ENCODE measurements at places on chromosomes 16 and 17.

DNA sequence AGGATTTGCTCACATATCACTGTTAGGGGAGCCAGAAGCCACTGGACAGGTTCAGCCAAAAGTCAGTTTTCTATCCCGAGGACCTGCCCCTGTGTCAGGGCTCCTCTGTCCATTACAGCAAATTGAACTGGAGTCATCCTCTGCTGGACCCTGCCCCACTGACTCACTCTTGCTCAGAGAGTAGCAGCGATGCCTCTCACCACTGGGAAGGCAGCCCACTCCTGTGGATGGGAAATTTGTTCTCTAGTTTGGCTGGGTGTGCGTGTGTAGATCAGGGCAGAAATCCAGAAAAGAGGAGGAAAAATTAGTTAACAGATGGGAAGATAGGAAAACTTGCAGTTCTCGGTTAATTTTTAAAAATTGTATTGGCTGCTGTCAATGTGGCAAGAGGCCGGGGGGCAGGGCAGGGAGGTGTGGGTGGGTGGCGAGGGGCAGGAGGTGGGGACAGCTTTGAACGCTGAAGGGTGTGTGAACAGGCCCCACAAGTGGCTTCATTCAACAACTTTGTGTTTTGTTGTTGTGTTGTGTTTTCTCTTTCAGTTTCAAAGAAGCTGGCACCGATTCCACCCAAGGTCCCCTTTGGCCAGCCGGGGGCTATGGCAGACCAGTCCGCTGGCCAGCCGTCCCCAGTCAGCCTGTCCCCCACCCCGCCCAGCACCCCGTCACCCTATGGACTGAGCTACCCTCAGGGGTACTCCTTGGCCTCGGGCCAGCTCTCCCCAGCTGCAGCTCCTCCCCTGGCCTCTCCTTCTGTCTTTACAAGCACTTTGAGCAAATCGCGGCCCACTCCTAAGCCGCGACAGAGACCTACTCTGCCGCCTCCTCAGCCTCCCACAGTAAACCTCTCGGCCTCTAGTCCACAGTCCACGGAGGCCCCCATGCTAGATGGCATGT is 33.6 kb downstream of the ELAC2 start:
- DNase-seq, result peak; percentile 6

DNA sequence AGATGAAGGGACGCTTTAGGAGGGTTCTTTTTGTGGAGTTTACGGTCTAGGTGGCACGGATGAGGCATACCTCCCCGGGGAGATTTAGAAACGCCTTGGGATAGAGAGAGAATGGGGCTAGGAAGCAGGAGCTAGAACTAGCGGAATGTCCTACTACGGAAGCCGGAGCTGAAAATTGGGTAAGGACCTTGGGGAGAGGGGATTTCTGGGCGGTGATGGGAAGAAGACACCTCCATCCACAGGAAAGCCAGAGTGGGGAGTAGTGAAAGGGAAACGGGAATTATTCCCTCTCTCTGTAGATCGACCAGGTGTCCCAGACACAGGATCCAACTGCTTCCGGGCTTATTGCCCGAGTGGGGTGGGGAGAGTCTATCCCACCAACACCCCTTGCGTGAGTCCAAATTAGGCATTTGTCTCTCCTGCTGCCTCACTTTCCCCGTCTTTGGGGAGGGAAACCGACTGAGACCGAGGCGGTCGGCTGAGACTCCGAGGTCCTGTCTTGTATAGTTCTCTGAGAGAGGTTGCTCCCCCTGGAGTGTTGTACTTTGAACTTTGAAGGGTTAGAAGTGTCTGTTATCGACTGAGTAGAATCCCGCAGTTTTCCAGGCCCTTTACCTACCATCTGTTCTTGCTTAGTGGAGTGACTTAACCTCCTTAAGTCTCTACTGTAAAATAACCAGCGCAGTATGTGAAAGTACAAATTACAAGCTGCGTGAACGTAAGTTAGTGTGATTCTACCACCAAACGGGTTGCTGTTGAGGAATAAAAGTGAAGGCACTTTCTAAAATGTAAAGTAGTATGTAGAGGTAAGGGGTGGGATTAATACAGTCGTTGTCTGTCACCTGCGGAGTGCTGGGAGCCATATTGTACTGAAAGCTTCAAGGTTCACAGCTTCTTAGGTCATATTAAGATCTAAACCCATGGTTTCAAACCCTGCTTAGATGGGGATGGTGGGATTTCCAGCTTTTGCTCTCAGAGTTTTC is 1.0 kb downstream of the RSPRY1 start:
- no peak for DNase-seq

- DNase-seq, result no peak
Measured at GRCh38 chr16:391885-392335, 5.1 kb upstream of the NME4 start.

DNA sequence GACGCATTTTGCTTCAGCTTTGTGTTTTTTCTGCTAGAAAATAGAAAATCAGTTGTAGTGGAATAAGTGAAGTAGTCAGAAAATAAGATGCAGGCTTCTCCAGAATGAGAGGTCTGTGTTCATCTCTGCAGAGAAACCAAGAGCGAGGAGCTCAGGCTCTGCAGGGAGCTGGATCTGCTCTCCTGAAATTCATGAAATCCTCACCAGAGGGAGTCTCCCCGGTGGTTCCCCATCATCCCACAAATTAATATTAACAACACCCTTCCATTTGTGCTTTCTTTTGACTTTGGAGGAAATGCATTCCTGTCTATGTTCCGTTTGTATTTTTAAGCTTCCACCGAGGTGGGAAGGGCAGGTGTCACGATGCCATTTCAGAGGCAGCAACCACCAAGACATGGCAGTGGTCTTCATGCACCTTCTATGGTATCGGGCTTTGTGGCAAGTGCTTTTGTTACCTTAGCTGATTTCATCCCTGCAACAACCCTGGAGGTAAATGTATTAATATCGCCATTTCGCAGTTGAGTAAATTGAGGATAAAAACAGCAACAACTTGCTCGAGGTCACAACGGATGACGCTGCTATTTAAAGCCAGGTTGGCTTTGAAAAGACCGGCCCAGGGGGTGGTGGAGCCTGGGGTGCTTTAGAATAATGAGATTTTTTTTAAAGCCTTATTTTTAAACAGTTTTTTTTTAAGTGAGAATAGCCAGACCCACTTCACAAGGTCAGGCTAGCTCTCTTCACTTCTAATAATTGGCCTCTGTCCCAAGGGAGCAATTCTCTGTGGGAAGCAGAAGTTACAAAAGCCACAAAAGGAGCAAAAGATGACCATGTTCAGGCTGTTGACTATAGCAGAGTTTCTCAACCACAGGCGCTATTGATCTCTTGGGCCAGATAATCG is 367.6 kb upstream of the ERCC4 start:
- no peak for DNase-seq

- no peak for DNase-seq
Measured at GRCh38 chr17:7406235-7406825, 1.3 kb upstream of the NLGN2 start.

DNA sequence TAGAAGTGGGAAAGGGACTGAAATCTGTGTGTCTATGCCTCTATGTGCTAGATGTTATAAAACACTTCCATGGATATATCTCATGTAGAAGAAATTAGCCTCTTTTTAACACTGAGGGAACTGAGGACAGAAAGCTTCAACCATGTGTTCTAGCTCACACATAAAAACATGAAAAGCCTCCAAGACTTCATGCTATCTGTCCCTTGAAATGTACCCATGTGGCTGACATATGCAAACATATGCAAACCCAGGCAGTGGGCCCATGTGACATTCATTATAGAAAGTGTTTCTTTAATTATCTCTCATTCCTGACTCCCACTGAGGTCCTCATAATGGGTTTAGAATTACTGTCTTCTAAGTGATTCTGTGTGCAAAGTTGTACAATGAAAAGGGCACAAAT is 134.7 kb upstream of the MAF start:
- DNase-seq, result no peak

DNA sequence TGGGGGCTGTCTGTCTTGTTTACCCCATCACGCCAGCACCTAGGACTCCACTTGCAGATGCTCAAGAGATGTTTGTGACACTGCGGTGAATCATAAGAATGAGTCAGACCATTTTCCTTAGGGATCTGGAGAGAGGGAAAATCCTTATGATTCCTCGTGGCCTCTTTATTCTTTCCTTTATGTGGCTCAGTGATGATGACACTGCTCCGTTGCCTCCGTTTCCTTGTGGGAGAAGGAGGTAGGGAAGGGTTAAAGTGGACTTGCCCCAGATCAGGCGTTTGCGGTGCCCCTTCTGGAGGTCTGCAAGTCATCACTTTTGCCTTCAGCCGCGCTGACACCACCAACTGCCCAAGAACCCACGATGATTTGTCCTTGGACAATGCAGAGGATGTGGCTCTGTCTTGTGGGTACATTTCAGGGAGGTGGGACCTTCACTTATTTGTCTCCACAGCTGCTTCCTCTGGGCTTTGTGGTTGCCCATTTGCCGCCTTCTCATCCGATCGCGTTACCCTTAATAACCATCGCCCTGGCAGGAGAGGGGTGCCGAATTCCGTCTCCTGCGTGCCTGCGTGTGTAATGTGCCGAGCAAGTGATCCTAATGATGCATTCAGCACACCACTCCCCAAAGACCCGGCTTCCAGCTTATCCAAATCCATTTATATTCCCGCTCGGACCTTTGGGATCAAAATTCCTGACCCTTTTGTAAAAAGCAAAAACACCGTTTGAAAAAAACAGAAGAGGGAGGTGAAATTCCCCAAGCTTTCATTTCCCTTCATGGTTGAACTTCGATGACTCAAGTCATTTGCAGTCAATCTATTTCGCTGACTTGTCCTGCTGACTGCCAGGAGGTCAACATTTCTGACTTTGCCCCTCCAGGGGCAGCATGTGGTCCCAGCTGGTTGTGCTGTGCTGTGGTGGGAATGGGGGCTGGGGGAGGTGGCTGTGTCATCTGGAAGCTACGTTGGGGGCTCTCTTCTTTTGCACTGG is 87.2 kb upstream of the IRX3 start:
- DNase-seq, result peak; percentile 37

DNA sequence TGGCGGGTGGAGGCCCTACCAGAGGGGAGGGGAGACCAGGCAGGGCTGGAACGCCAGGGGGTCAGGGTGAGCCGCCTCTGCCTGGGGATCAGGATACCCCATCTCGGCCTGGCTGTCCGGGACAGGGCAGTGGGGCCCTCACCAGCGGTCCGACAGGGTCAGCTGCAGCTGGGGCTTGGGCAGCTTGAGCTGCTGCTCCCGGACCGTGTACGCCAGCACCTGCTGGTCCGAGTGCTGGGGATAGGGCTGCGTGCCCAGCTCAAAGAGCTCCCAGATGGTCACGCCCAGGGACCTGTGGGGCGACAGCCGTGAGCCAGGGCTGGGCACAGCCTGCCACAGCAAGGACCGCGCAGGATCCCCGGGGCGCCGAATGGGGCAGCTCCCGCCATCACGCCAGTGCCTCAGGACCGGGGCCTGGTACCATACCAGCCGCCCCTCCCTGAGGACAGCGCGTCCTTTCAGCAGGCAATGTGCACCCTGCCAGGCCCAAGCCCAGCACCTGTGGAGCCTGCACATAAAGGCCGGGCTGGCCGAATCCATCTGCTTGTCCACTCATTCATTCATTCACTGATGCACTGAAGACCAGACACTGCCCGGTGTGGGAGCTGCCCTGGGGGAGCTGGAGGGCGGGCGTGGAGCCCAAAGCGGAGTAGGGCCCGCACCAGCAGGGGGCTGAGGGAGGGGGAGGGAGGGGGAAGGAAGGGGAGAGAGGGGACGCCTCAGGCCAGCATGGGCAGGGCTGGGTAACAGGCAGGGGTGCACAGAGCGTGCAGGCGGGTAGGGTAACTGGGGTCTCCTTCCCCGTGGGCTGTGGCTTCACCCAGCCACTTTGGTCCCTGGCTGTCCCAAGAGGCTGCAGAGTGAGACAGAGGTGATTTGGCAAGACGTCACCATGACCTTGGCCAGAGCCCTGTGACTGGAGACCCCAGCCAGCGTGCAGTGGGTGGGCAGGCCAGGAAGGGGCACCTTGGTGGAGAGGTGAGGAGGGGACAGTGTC is 42.0 kb upstream of the PVALEF start:
- DNase-seq, result no peak

DNA sequence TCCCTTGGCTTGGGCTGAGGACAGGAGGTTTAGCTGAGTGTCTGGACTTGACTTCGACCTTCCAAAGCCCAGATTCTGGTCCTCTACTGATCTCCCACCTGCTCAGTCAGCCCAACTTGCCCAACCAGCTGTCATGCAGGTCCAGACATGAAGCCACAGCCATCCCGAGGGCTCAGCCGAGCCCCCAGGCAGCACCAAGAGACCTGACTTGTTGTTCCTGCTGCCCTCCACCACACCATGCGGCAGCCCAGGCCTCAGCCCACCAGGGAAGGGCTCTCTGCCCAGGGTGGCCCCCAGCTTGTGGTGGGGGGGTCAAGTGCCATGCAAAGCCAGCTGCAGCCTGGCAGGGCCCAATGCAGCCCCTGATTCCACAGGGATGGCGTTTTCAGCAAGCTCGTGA is 17.2 kb upstream of the CACNG4 start:
- DNase-seq, result no peak

DNA sequence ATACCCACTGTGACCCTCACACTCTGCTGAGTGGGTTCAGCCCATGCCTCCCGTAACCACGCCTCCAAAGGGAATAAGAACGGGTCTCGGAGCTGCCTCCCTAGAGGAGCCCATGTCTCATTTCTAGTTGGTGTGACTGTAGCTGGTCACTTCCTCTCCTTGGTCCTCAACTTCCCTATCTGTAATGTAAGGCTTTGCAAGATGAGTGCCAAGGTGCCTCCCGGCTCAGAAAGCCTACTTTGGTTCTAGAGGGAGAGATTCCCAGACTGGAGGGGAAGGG is 20.8 kb downstream of the C16orf74 start:
- DNase-seq, result no peak

DNA sequence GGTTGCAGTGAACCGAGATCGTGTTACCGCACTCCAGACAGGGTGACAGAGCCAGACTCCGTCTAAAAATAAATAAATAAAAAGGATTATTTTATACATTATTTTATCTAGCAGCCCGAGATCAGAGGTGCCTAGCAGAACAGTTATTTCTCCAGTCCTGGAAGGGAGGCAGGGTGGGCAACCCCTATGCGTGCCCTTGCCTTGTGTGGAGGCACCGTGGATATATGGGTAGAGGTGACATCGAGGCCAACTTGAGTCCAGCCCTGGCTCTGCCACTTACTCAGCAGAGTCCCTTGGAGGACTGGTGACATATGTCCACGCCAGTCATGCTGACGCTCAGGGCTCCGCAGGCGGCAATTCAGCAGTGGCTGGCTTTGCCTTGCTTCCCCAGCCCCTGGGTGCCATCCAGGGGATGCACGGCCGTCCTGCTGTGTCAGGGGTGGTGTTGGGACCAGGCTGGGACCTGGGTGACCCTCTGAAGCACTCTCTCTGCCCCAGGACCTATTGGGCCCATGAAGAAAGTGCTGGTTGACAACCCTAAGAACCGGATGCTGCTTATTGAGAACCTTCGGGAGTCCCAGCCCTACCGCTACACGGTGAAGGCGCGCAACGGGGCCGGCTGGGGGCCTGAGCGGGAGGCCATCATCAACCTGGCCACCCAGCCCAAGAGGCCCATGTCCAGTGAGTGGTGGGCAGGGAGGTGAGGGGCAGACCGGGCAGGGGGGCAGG is 13.2 kb downstream of the GALK1 start:
- DNase-seq, result no peak

- DNase-seq, result no peak
Measured at GRCh38 chr17:61139219-61139618, 260.4 kb upstream of the TBX2 start.

Measured in smooth muscle cell of the brain vasculature (primary cell).